ENCODE measurements at places on chromosomes 12 and 14.

GRCh38 chr12:70757830-70758493, 120.7 kb upstream of the PTPRB start:
- DNase-seq = no peak

GRCh38 chr12:113980537-113981337, 14.6 kb upstream of the RBM19 start:
- peak; percentile 30 for DNase-seq

DNA sequence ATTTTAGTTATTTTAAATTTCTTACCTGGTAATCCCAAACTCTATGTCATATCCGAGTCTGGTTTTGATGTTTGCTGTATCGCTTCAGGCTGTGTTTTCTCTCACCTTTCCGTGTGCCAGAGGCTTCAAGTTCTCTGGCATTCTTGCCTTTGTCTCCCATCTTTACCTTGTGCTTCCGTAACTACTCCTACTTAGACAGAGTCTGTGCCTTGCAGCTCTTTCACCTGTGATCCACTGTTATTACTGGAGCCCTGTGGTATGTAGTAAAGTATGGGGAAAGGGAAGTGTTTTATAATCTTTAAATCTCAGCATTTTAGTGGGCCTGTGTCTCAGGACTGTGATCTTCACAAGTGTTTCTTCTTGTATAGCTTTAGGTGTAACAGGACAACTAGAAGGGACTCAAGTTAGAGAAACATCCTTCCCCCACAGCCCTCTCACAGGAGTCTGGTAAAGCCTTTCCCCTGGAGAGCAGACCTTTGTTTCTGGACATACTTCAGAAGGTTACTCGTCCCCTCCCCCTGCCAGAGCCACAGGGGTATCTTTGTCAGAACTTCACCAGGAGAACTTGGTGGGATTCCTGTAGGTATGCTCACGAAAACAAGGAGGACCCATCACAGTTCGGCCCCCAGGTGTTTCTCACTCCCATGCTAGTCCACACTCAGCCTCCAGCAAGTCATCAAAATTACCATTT, 11.1 kb downstream of the IFNG start:
- no peak for DNase-seq

DNA sequence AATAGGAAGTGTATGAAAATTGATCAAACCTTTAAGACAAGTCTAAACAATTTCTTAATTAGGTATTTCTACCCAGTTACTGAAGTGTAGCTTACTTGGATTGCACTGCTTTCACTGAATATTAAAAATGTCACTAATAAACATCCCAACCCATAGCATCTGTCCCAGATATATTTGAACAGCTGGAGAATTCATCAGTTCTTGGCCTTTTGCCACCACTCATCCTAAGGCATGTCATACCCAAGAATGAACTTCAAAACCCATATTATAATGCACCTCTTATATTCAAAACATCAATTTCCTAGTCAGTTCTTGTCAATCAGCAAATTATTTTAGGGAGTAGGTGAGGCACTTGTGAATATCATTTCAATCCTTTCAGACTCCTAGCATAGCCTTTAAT, 392.3 kb downstream of the PAWR start:
- DNase-seq = no peak

DNA sequence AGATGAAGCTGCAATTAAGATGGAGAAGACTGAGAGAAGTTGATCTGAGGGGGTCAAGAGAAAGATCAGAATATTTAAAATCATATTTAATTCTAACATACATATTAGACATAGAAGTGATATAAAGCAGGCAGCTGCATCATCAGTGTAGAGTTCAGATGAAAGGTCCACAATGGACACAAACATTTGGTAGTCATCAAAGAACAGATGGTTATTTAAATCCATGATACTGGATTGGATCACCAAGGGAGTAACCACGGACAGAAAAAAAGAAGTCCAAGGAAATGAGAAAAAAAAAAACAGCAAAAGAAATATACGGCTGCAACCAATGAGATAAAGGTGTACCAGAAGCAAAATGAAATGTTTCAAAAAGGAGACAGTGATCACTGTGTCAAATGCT, 20.1 kb downstream of the NOVA1 start:
- no peak for DNase-seq

All from mammary epithelial cell (primary cell).